Lower leg skin (tissue), 4 donors: ENCODE measurements at places on chromosomes 12 and 14.
A peak's percentile ranks its signal among the peaks of the same experiment; 100 is the strongest.

DNA sequence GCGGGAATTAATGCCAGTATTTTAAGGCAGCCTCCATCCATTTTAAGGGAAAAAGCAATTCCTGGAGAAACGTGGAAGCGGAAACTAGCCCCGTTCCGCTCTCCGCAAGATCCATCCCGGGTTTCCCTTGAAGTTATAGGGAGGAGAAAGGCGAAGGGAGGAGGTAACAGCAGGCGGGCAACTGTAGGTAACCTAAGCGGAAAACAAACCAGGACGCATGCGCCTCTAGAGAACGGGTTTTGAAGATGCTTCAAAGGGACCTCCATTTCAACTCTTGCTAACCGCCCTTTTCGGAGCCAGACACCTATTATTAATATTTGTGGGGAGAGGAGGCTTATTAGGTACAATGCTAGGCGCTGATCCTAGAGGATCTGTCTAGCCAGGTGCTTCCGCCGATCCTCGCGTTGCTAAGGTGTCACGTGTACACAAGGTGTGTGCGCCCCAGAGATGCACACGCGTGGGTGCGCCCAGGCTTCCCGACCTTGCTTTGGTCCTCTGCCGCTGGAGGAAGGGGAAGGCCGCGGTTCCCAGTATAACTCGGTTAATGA is 6.2 kb downstream of the TBX5 start:
- DNase-seq: no peak

GRCh38 chr14:76773188-76773885 is 12.1 kb downstream of the VASH1 start:
- DNase-seq: peak; percentile 87

DNA sequence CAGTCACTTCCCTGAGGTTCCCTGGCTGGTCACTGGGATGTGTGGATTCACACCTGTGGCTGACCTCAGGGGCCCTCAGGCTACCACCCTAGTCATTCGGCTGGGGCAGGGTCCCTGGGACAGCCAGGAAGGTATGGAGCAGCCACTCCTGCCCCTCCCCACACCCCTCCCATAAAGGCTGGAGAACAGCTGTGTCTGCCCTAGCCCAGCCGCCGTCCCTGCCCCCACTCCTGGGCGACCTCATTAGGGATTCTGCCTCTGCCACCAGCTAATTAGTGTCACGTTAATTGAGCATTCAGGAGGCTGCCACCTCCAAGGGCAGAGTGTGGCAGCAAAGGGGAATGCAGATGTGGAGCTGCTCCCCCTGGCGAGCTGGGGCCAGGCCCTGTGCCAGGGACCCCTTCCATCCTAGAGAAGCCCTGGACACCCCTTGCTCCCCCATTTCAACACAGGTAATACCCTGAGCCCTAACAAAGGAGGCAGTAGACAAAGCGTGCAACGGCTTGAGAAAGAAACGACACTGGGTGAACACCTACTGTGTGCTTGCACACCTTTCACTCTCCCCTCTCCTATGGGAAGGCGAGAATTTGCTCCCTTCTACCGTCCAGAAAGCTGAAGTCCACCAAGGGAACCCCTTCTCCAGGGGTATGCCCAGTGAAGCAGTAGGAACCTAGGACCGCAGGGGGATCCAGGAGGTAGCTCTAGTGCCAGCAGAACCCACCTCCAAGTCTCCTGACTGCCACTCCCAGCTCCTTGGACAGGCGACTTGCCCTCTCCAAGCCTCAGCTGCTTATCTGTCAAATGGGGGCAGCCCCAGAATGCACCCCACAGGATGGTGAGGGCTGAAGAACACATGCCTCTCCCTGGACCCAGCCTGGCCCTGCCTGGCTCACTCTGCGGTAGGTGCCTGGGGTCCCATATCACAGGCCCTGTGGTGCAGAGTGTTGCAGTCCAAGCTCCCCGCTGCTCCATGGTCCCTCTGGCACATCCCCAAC is 45.1 kb downstream of the FAM222A start:
- DNase-seq: peak; percentile 59

GRCh38 chr14:102509746-102510615 is at the start of gene ANKRD9:
TSS of gene ANKRD9 (minus strand) at chr14:102509776. CDS start at chr14:102507889, 1,887 bp downstream.
- peak; percentile 91 for DNase-seq

GRCh38 chr14:104388011-104388521 is 191.5 kb upstream of the C14orf180 start:
- DNase-seq: peak; percentile 52

DNA sequence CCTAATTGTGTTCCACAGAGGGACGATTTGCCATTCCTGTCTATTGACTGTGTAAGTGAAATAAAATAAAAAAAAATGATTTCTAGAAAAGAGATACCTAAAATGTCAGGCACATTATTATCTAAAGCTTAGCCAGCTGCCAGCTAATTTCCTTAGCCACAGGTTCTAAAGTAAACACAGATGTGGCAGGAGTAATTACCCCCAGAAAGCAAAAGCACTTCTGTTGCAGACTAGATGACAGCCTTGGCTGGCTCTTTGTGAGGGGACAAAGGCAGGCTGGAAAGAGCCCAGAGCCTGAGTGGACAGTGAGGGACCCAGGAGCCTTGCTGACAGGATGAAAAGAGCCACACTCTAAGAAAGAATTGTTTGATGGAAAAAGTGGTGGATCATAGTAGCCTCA is 418.1 kb downstream of the LRIG3 start:
- no peak for DNase-seq
